ENCODE measurements at places on chromosomes 16 and 17.

- peak; percentile 32 for DNase-seq
Measured at GRCh38 chr17:42378959-42379594, 9.2 kb downstream of the STAT3 start.

- no peak for DNase-seq
Measured at GRCh38 chr16:50838165-50838564, 96.3 kb downstream of the CYLD start.

DNA sequence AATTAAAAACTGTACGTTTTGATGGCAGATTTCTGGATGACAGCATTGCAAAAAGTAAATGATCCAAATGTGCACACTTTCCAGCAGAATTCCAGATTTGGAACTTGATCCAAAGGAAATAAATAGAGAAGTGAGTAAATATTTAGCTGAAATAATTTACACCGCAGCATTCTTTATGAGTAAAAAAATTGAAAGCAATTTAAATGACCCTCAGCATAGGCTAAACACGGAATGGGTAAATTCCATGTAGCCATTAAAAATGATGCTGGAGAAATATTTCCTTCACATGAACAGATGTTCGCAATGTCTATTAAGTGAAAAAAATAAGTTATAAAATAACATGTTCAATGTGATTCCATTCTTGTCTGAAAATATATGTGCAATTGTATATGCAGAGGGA, 424.8 kb downstream of the HS3ST3B1 start:
- DNase-seq: no peak

DNA sequence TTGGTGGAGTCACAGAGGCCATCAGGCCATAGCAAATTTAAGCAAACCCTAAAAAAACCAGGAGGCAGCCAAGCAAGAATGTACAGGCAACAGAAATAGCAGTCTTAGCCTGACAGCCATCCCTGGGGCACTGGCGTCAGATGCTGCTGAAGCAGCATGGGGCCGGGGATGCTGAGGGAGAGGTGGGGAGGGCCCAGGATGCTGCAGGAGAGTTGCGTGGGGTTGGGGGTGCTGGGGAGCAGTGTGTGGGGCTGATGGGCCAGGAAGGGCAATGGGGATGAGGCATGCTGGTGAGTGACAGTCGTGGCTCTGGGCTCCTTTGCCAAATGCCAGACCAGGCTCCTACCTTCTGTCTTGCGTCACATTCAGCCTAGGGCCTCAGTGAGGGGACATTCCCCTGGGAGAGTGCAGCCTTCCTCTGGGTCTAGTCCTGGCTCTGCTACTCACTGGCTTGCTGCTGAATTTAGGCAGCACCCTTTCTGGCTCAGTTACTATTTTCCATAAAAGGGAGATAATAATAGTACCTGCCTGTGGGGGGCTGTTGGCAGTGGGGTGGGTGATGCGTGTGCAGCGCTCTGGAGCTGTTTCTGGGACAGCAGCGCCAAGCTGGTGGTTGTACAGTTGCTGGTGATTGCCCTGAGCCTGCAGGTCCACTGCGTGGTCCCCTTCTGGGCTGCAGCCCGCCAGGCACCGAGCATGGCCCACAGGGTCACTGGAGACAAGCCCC, 88.1 kb downstream of the AMFR start:
- no peak for DNase-seq

DNA sequence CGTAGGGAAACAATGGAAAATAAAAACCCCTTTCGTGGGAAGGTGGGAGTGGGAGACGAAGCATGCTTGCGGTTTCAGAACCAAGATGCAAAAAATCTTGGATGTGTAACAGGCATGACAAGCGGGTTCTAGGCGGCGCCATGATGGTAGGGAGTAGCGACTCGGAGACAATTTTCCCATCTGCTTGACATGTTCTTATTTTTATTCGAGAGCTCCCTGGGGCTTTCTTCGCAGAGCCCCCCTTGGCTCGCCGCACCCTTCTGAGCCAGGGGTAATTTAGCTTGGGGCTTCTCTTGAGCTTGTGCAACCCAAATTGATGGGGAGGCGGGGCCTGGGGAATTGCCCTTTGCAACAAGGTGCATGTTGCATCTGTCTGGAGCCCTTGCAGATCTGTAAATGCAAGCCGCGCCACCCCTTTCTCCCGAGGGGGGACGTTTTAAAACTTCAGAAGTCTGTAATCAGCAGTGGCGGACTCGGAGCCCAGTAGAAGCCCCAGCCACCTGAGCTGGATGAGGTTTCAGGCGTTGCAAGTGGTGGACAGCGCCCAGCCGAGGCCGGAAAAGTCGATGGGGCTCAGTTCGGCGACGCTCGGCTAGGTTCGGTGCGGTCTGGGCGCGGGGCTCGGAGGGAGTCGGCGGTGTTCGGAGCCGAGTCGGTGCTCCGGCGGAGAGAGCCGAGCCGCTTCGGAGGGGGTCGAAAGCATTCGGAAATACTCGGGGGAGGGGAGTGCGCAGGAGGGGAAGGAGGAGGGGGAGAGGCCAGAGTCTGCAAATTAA, 2.9 kb downstream of the GNAO1 start:
- no peak for DNase-seq

Data from Kasumi-1 (cell line).